Fibroblast of the conjunctiva (primary cell): ENCODE measurements at places on chromosomes 4 and X.

DNA sequence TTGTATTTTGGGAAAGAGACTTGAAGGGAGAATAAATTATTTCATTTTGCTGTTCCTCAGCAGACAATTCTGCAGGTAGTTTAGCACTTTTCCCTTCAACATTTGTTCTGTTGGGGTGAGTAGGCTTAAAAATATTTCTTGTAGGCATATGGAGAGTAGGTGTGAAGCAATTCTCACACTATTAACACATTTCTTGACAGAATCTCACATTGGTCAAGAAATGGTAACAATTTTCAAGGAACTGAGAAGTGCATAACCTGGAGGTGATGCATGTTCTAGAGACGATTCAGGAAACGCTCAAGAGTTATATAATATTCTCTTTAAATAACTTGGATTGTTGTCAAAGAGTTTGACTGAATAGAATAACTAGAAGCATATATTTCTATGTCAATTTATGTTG lies 658.2 kb downstream of the STIM2 start:
- no peak for DNase-seq

- DNase-seq = no peak
Observed at GRCh38 chr4:102593147-102593546, 92.0 kb downstream of the NFKB1 start.

GRCh38 chr4:118270492-118270891 lies 82.3 kb downstream of the PRSS12 start:
- DNase-seq = no peak

DNA sequence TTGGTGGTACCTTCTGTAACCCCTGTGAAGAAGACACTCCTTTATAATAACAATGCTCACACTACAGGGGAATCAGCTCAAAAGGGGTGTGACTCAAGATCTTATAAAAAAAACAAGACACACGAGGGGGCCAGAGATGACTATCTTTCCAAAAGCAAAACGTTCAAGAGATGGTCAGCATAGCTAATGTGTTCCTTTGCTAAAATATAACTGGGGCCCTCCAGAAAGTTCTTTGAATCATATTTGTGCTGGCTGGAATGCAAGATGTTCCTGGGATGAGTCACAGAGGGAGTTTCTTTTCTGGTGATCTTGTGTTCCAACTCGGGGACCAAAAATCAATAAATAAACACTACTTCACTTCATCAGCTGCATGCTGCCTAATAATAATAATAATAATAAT lies 46.5 kb downstream of the RAI2 start:
- DNase-seq = peak; percentile 13

DNA sequence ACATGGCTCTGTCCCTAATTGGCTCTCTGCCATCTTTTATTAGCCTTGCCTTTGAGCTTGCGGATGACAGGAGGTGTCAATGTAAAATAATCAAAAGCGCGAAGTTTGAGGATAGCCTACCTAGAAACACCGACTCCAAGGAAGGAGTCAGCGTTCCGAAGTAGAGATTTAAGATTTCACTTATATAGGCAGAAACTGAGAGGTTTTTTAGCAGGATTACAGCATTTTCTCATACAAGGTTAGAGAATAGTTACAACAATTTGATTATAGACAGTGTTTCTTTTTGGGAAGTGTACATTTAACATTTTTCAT lies 499 bp upstream of the NFXL1 start:
- DNase-seq = no peak

DNA sequence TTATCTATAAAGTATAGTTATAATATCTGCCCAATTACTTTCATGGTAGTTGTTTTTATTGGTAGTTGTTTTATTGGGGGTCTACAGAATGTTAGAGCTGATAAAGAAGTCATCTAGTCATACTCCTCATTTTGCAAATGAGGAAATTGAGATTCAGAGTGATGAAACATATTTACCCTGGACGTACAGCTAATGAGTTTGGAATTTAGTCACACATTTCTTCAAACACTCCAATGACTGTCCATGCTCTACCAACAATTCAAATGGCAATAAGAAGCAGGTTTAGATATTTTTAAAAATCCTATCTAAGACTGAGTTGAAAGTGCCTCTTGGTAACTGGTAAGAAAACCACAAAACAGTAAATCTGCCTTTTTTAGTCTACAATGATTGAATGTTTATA lies 98.2 kb downstream of the MAGEC1 start:
- no peak for DNase-seq

DNA sequence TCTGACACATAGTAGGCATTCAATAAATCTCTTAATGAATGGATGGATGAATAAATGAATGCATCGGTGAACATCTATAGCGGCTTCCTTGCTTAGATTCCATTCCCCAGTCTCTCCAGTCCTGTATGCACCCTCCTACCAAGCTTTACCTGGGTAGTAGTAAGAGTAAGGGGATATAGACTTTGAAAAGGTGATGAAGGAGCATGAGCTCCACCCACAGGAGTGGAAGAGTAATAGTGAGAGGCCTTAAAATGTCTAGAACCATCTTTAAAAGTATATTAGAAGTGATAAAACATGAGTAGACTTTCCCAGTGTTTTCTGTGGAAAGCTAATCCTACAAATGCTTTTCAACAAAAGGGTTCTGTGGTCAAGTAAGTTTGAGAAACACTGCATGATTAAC lies 35.5 kb upstream of the GPC3 start:
- no peak for DNase-seq

DNA sequence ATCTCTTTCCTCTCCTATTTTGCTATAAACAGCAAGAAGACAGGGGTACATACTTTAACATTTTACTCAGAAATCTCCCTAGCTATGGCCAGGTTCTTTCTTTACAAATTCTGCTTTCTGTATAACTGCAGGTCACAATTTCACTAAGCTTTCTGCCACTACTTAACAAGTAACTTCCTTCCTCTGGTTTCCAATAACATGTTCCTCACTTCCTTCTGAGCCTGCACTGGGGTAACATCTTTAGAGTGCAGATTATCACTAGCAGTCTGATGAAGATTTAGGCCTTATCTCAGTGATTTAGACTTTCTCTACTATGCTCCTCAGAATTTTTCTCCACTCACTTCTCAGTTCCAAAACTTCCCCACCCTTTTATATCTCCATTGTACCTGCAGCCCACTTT lies 1930.5 kb upstream of the AGA start:
- no peak for DNase-seq

DNA sequence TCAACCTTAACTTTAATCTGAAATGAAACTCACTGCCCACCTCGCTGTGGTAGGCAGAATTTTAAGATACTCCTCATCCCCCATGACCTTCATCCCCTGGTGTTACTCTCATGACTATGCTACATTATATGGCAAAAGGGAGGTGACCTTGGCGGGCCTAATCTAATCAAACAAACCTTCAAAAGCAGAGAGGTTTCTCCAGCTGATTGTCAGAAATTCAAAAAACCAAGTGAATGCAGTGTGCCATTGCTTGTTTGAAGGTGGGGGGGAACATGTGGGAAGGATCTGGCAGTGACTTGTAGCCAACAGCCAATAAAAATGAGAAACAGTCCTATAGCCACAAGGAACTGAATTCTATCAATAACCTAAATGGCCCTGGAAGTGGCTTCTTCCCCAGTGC lies 48.5 kb downstream of the KLHL8 start:
- DNase-seq = no peak

DNA sequence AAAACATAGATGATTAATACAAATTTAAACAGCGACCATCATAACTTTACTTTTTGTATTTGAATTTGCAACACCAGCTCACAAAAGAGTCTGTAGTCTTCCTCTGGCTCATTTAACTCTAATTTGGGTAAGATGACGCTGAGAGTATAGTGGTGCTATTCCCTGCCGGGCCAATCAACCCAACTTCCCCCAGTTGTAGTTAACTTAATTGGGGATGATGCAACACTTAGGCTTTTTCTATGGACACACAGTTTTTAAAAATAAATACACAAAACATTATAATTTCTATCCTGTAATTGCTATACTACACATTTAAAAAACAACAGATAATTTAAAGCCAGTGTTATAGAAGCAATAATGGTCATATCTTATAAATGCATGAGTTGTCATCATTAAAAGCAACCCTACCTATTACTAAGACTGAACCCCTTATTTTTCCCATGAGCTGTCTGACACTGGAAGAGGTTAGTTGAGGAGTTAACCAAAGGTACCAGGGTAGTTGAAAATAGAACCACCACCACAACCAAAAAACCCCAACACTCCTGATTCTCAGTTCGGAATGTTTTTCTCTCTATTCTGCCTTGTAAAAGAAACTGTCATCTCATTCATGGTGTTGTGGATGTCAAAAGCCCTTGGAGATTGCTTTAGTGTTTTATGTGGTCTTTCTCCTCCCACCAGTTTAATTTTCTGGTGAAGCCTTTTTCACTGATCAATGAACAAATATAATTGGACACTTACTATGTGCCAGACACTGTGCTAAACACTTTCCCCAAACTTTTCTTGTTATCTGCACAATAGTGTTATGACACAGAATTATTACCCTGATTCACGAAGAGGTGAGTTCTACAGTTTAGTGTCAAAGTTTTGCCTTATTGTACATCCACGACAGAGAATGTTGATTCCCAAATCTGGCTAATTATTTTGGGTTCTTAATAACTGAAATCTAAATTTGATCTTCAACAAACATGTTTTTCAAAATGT lies 61.5 kb upstream of the RAPGEF2 start:
- DNase-seq = no peak

DNA sequence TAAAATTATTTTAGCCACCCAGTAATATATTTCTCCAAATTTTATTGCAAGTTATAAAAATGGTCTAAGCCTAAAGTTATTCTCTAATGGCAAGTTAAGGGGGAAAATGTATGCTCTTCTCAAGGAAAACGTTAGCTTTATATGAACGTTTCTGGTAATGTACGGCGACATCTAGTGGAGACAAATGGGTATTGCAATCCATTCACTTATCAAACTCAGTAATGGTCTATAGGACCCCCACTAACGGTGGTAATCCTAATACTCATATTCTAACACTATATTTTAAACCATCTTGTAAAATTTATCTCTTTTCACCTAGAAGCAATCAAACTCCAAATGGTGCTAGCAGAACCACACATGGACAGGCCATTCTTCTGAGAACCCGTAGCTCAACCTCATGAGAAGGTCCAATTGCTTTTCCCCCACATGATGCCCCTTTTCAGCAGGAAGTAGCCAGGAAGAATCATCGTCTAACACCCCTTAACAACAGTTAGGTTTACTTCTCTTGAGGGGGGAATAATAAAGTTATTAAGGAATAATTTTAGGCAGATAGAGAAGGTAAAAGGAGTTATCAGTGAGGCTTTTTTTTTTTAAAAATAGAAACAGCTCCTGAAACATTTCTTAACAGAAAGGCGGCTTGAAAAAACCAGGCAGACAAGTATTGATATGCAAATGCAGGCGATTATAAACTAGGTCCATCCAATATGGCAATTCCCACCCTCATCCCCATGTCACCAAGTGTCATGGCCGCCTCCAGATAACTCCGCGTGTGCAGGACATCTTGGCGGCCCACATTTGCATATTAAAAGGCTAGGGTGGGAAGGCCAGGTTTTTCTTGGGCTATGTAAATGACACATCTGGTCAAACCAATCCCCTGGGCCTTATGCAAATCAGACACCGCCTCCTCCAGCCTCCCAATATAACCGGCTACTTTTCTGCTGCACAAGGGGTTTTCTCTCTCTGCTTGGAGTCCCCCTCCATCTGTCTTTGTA lies 35.0 kb downstream of the NUDT11 start:
- peak; percentile 33 for DNase-seq

GRCh38 chr4:624705-625590 lies at the start of gene PDE6B:
Gene PDE6B, plus strand, starts transcription at chr4:625573. Its CDS starts 54 bp downstream, at chr4:625627.
- no peak for DNase-seq

- DNase-seq = peak; percentile 38
Observed at GRCh38 chr4:153409412-153409811, 56.7 kb upstream of the TMEM131L start.

DNA sequence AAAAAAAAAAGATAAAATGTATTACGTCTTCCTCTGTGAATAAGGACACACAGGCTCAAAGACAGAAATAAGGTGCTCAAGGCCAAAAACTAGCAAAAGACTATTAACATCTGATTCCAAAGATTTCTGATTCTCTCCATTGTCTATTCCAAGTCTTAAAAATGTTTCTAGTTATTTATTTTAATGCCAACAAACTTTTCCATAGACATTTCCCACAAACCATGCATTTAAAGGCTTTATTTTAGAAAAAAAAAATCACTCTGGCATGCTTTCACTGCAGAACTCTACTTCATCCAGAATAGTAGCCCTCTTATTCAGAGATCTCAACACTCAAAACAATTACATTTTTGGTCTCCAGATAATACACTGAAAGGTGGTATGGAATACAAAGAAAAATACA lies 545.0 kb upstream of the TENM3 start:
- no peak for DNase-seq

DNA sequence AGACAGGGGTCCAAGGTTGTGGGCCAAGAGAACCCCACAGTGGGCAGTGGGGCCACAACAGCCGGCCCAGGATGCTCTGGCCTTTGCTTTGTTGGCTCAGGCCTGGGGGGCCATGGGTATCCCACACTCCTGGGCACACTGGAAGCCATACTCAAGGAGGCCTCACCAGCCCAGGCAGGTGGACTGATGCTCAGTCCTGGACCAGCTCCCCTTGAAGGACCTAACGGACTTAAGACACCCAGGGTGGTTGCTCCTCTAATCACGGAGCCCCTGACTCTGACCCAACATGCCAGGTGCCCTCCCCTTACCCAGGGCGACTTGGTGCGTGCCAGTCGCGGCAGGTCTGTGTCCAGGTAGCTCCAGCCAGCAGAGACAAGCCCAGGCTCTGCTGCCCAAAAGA lies 50.8 kb downstream of the ZFYVE28 start:
- no peak for DNase-seq

GRCh38 chr4:169079942-169080827 lies 70.1 kb upstream of the CBR4 start:
- DNase-seq = peak; percentile 85

GRCh38 chr4:44017422-44017739 lies 431.2 kb downstream of the KCTD8 start:
- no peak for DNase-seq

- no peak for DNase-seq
Observed at GRCh38 chr4:113555868-113556267, 205.7 kb downstream of the CAMK2D start.
